ENCODE measurements at places on chromosomes 6 and 20.

DNA sequence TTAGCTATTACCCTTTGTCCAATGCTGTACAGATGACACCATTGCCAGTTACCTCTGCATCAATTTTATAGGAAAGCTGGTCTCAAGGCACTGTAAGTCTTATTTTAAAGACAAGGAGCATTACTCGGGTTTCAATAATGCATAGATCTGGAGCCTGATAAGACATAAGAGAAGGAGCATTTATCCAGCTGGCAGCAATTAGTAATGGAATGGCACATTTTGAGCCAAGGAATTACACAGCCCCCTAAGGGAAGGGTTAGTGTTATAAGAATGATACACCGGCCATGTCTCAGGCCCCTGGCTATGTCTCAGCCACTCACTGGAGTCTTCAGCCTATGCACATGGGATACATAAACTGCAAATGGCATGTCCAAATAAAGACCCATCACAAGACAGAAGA, 23.1 kb upstream of the TMEM242 start:
- no peak for DNase-seq

GRCh38 chr6:38822963-38823362, 107.9 kb downstream of the DNAH8 start:
- no peak for DNase-seq

GRCh38 chr20:13430346-13431002, 208.3 kb downstream of the TASP1 start:
- DNase-seq = peak; percentile 57

GRCh38 chr6:56250266-56250665, 2.9 kb upstream of the COL21A1 start:
- no peak for DNase-seq

- DNase-seq = no peak
Measured at GRCh38 chr20:19761326-19761725, 3.3 kb downstream of the RIN2 start.

DNA sequence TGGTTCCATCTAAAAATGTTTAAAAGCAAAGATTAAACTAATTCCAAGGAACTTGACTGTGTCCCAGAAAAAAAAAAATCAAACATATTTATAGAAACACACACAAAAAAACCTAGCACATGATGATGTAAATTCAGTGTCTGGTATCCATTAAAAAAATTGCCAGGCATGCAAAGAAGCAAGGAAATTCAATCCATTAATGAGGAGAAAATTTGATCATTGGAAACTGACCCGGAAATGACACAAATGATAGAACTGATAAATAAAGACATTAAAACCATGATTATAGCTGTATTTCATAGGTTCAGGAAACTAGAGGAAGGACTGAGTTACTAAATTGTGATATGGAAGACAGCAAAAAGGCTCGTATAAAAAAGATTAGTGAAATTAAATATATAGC, 34.7 kb downstream of the PDYN start:
- DNase-seq = no peak

- DNase-seq = no peak
Measured at GRCh38 chr6:117497237-117497636, 14.8 kb downstream of the DCBLD1 start.
